ENCODE measurements at places on chromosomes 6 and 20.

DNA sequence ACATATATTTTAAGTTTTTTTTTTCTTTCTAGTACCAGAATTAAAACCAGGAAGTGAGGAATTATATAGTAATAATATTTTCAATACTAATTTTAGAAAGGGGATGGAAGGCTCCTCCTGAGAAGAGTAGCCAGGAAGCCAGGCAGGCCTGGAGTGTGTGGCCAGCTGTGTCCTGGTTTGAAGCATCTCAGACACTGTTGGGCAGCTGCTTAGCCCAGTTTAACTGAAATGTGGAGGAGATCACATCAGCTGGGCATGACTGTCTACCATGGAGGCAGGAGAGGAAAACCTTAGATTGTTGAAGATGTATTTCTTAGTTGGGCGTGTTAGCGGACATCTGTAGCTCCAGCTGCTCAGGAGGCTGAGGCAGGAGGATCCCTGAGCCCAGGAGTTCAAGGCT is 142.2 kb downstream of the ARID1B start:
- DNase-seq, result no peak

DNA sequence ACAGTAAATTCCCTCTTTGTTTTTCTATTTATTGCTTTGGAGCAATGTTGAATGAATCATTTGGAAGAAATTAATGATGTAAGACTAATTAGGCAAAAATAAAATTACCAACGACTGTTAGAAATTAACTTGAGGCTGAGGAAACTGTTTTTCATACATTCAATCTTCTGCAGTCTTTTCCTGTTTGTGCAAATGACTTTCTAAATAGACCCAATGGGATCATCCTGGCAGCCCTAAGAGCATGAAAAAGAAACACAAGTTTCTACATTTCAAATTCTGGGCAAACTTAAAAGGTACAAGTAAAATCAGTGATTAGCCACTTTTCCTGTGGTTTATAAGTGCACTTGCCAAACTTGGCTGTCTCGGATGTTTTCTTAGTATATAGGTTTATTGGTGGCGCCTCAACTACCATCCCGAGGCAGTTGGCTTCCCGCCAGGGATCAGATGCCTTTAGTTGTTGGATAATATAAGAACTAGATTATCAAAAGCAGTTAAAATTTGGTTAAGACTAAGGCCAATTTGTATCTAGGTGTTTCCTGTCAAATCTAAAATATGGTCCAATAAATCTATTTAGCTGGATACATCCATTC is 181.2 kb downstream of the ISM1 start:
- no peak for DNase-seq

GRCh38 chr6:47349931-47350330 is 40.2 kb upstream of the TNFRSF21 start:
- no peak for DNase-seq

- no peak for DNase-seq
Observed at GRCh38 chr6:136161950-136162349, 88.2 kb downstream of the MTFR2 start.

DNA sequence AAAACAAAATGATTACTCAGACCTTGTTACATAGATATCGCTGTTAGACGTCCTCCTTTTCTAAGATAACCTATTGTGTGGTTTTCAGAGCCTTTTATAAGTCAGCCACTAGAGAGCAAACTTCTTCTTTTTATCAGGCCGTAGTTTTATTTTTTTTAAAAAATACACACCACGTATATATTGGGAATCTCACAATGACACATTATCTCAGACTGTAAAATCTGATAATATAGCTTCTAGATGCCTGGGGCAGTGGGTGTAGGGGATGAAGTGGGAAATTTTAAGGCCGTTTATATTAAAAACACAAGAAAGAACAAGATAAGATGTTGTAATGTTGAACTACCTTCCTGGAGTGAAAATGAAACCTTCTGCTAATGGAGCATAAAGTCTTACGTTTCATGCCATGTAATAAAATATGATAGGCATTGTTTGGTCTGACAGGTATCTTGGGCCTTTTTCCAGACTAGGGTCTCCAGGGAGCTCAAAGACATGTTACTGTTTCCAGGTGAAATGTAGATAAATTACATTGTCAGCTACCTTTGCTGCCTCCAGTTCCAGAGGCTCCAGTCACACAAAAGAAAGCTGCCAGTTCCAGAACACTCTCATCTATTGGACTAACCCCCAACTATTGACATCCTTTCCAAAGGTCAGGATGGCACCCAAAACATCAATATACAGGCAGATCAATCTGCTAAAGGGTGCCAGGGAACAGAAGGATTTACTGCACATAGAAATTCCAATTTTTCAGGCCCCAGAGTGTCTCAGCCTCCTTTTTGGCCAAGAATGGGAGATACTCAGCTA is 130.2 kb upstream of the AKIRIN2 start:
- no peak for DNase-seq

- no peak for DNase-seq
Observed at GRCh38 chr6:53811082-53811481, 16.3 kb downstream of the LRRC1 start.

DNA sequence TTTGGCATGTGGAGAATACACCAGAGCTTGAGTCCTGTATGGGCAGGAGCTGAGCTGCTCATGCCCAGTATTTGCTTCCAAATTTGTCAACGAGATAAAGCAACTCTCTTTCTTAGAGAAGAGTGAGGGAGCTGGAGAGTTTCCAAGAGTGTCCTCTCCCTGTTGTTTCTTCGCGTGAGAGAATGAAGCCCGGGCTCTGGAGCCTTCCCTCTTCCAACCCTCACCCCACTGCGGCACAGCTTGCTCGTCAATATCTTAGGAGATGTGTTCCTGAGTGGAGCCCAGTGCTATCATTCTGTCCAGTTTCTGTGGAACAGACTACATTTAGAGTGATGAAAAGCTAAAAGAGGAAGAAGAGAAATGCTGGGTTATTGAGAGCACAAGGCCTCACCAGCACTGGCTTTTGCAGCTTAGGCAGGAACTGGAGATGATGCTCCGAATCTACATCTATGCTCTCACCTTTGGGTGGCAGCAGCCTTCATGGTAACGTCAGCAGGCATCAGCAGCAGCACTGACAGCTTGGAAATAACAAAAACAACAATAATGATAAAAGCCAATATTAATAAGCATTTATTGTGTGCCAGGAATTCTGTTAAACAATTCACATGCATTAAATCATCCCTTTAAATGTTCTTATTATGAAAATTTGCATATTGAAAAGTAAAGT is 66.5 kb upstream of the TFB1M start:
- DNase-seq, result no peak

DNA sequence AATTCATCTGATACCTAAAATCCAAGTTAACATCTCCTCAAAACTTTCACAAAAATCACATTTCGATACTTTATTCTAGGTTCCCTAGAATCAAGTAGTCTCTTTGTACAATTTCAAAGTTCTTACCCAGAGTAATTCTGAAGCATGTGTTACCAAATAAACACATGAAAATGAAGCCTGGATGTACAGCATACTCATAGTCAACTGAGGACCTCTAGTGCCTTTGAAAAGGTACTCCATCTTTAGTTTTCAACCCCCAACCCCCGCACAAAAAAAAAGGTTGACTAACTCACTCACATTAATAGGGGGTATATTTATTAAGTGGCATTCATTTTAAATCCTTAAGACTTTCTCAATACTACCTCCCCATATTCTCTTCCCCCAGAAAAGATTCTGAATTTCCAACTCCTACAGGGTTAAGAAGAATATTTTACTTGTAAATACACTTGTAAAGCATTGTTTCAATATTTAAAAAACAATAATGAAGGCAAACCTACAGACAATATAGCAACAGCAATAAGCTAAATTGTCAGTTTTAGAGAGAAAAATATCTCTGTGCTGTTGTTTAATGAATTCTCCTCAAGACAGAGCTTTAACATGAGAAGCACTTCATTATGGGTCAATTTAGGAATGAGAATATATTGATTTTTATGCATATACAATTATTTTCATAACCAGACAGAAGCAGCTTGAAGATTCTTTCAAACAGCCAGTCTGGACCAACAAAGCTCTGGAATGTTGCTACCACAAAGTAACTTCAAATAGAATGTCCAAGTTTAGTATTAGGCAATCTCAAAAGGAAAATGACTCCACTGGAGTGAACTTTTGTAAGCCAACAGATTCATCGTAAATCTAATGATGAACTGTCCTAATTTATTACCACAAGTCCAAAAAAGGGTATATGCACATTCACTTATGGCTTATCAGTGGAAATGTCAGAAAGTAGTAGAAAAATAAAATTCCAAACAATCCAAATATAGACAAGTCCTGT is 3.3 kb downstream of the PLN start:
- no peak for DNase-seq

GRCh38 chr6:34324738-34325444 is 67.6 kb downstream of the NUDT3 start:
- DNase-seq, result no peak

DNA sequence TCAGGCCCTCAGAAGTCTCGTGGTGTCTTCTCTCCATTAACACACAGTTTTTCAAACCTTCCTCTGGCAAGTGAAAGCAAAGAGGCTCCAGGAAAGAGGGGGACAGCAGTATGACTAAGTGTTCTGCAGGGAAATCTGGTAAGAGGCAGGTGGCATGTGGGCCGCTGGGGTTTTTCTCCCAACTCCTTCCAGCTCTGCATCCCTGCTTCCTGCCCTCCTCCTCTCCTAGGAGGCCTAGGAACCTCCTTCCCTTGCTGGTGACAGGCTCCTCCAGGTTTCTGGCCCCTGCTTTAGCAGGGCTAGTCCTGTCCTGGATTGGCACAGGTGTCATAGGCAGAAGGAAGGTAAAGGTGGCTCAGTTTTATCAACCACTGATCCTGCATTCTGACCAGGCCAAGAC is 7.6 kb upstream of the ITCH start:
- no peak for DNase-seq

- no peak for DNase-seq
Observed at GRCh38 chr6:111342913-111343312, 140.1 kb downstream of the REV3L start.

GRCh38 chr6:34025861-34026260 is 120.0 kb downstream of the GRM4 start:
- DNase-seq, result no peak

DNA sequence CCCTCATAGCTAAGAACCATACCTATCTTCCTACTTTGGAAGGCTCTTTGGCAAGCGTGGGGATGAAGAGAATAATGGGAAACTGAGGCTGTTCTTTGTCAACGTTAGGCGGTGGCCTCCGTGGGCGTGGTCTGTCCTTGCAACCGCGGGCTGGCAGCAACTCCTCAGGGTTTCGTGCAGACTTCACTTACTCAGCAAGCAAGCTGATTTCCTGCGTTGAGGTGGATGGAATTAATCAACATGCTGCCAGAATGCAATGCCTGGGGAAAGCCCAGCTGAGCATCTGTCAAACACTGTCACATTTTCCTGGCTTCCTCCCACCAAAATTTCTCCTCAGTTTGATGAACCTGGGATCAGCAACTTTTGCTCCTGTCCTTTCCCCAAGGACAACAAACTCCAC is 9.2 kb upstream of the IL17F start:
- no peak for DNase-seq

DNA sequence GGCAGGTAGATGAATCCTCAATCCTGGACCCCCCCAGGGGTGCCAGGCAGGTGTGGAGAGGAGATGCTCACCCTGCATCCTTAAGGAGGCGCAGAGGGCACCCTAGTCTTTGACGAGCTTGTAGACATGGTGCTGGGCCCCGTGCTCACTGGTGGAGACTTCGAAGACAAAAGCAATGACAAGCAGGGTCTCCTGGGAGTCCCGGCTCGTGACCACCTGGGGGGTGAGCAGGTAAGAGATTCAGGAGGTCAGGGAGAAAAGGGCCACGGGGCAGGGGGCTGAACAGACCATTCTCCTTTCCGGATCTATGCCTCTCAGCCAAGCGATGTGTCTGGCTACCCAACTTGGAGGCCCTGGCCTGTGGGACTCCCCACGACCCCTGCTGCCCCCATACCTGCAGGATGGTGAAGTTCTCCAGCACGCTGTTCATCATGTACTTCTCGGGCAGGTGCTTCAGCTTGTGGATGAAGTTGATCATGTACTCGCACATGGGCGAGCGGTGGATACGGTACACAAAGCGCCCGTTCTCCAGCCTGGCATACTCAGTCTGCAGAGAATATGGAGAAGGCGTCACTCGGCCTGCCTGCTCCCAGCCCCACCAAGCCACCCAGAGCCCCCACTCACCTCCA is 6.9 kb downstream of the RPL10A start:
- DNase-seq, result no peak

DNA sequence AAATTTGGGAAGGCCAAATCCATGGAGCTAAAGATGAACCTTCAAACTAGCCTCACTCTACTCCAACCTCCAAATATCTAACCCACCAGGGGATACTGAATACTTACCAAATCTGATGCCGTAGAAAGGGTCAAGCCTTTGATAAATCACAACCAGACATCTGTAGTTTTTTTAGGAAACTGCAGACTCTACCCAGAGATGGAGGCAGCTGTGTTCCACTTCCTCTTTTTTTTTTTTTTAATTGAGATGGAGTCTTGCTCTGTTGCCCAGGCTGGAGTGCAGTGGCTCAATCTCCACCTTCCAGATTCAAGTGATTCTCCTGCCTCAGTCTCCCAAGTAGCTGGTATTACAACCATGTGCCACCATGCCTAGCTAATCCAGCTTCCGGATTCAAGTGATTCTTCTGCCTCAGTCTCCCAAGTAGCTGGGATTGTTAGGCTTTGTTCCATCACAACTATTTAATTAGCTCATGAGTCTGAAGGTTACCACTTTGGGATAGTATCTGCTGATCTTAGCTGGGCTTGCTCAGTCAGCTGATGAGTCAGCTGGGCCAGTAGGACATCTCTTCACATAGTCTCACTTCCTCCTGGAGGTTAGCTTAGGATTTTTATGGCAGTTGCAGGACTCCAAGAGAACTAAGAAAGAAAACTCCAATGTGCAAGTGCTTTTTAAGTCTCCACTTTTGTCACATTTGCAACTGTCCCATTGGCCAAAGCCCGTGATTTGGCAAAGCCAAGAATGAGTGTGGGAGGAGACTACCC is 13.3 kb downstream of the FRK start:
- DNase-seq, result no peak

DNA sequence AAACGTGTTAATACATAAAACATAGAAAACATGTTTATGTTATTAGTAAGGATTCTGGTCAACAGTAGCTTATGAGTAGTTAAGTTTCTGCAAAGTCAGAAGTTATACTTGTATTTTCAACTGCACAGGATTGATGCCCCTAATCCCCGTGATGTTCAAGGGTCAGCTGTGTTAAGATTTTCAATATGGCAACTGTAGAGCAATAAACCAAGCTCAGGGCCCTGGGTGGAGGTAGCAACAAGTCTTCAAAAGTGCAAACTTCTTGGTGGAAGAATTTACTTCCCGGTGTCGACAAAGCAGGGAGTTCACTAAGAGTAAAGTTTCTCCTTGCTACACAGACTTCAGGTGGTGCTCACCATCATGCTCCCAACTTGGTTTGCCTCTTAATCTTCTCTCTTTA is 4.1 kb upstream of the BCAS1 start:
- DNase-seq, result no peak

GRCh38 chr20:36777576-36777975 is 4.0 kb upstream of the DSN1 start:
- no peak for DNase-seq

Data from head of caudate nucleus (tissue), 42 donors.